ENCODE measurements at places on chromosomes 4 and X.

DNA sequence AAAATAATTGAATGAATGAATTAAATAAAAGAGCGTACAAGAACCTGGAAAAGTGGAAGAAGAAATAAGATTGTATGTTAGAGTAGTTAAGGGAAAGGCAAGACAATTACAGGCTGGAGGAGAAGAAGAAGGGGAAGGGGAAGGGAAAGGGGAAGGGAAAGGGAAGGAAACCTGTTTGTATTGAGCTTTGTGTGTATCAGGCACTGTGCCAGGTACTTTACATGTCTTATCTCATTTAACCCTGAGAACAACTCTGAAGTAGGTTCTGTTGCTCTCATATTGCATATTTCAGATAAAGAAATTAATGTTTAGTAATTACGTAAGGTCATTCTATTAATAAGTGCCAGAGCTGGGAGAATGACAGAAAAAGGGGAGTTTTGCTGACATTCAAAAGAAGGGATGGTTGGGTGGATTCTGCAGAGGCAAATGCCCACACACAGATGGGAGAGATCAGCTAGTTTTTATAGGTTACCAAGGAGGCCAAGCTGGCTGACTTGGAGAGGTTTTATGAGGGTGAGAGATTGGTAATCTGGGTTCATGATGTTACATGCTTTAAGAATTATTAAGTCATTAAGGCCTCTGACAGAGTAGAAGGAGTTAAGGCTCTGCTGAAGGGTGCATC lies 92.3 kb upstream of the LCORL start:
- no peaks in the 10 kb centered on the region for H3K4me1 ChIP-seq
- no peak for DNase-seq
- no peak overlapping the region for H3K4me3 ChIP-seq
- H3K36me3 ChIP-seq = no peaks in the 10 kb centered on the region
- no peaks in the 10 kb centered on the region for H3K27me3 ChIP-seq

DNA sequence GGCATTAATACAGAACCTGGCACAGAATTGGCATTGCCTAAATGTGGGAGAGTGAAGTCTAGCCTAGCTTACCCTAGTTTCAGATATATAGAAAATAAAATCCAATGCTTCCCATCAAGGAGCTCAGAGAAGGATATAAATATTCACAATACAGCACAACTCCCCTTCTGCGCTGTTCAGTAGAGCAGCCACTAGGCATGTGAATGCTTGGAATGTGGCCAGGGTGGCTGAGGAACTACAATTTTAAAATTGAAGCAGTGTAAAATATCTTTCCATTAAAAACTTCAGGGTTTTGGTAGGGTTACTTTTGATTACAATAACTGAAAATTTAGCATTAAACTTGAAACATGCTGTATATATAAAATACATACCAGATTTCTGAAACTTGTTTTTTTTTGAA lies 19.5 kb downstream of the ZNF518B start:
- no peaks in the 10 kb centered on the region for H3K36me3 ChIP-seq
- no peaks in the 10 kb centered on the region for H3K27me3 ChIP-seq
- no peak overlapping the region for H3K4me3 ChIP-seq
- no peak for DNase-seq
- no peaks in the 10 kb centered on the region for H3K4me1 ChIP-seq

- H3K36me3 ChIP-seq = no peaks in the 10 kb centered on the region
- peaks cover 16% of the 10 kb centered on the region for H3K4me1 ChIP-seq
- H3K27me3 ChIP-seq = no peaks in the 10 kb centered on the region
- H3K27ac ChIP-seq = no peak overlapping the region
- H3K4me3 ChIP-seq = no peak overlapping the region
Observed at GRCh38 chr4:56050625-56051024, 101.9 kb downstream of the CEP135 start.

- no peaks in the 10 kb centered on the region for H3K36me3 ChIP-seq
- H3K4me3 ChIP-seq = no peak overlapping the region
- H3K27ac ChIP-seq = no peak overlapping the region
- DNase-seq = no peak
- H3K27me3 ChIP-seq = no peaks in the 10 kb centered on the region
Observed at GRCh38 chr4:156291317-156291716, 337.7 kb upstream of the CTSO start.

DNA sequence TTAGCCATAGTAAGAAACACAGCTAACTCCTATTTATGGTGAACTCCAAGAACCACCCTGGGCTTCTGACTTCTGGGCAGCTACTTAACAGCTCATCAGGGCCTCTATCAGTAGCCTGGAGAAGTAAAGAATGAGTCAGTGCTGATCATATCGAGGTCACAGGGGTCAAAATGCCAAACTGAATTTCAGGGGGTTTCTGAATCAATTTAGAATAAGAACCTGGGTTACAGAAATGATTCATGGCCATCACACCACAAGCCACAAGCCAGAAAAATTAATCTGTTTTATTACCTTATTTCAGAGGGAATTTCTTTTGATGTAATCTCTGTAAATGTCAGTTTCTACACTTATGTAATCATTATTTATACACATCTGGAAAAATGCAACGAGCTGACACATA lies 64.4 kb downstream of the CHST7 start:
- no peaks in the 10 kb centered on the region for H3K27me3 ChIP-seq
- no peaks in the 10 kb centered on the region for H3K4me1 ChIP-seq
- H3K27ac ChIP-seq = no peak overlapping the region
- no peaks in the 10 kb centered on the region for H3K36me3 ChIP-seq
- DNase-seq = no peak

DNA sequence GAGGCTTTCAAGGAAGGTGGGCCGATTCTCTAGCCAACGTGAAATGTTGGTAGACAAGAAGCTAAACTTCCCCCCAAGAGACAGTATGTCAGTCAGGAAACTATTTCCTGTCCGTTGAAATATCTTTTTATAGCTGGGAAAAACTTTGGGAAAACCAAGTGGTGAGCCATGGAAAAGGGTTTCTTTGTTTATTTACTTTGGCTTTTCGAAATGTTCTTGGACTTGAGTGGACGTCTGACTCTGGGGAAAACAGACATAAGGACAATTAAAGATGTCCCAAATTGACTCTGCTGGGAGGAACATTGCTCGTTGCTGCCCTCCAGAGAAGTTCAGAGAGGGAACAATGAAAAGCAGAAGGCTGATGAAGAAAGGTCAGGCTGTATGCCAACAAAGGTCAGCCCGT lies 295.4 kb downstream of the RAPGEF2 start:
- H3K27ac ChIP-seq = peak overlapping the region; percentile 3
- DNase-seq = no peak
- H3K27me3 ChIP-seq = no peaks in the 10 kb centered on the region
- H3K36me3 ChIP-seq = no peaks in the 10 kb centered on the region

DNA sequence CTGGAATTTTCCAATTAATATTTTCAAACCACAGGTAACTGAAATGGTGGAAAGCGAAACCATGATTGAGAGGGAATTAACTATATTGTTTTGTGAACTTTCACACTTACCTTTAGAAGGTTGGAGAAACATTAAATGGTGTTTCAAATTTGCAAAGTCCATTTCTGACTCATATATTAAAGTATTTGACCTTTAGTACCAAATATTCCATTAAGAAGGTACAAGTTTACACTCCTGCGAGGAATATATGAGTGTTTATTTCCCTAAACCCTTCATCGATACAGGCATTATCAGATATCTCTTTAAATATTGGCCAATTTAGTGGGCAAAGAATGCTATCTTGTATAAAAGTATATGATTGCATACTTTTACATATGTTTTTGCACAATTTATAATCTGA lies 44.1 kb upstream of the NPNT start:
- DNase-seq = no peak
- no peaks in the 10 kb centered on the region for H3K36me3 ChIP-seq
- no peaks in the 10 kb centered on the region for H3K27me3 ChIP-seq
- H3K4me3 ChIP-seq = no peak overlapping the region

DNA sequence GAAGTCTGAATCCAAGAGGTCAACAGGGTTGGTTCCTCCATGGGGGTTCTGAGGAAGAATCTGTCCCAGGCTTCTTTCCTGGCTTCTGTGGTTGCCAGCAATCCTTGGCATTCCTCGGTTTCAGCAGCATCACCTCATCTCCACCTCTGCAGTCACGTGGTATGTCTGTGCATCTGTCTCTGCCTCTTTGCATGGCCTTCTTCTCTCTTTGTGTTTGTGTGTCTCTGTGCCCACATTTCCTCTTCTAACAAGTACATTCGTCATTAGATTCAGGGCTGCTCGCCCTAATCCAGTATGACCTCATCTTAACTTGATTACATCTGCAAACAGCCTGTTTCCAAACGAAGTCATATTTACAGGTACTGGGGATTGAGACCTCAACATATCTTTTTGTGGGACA lies 114.0 kb downstream of the BCOR start:
- H3K4me1 ChIP-seq = no peaks in the 10 kb centered on the region
- DNase-seq = no peak
- no peaks in the 10 kb centered on the region for H3K36me3 ChIP-seq

- H3K27ac ChIP-seq = peak overlapping the region; percentile 37
- peaks cover 42% of the 10 kb centered on the region for H3K4me1 ChIP-seq
- H3K4me3 ChIP-seq = no peak overlapping the region
- no peaks in the 10 kb centered on the region for H3K36me3 ChIP-seq
Observed at GRCh38 chr4:173517781-173518424, 12.1 kb downstream of the HAND2 start.

GRCh38 chr4:58541926-58542325 lies 1431.7 kb upstream of the IGFBP7 start:
- no peaks in the 10 kb centered on the region for H3K36me3 ChIP-seq
- H3K4me3 ChIP-seq = no peak overlapping the region
- no peak overlapping the region for H3K27ac ChIP-seq
- no peaks in the 10 kb centered on the region for H3K4me1 ChIP-seq
- DNase-seq = no peak

DNA sequence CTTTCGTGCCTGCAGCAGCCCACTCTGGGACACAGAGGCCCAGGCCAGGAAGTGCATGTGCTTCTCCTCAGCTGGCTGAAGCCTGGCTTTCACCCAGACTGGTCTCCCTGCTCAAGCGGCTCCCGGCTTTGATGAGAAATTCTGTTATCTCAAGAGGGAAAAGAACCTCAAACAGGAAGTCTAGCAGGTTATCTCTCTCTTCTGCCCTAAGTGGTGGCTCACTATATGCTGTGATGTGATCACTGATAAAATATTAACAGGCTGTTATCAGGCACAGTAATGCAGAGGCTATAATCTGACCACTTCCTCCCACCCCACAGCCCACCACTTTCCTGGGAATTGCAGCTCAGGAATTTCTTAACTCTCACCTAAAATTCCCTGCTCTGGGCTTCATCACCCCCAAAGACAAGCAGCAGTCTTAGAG lies 13.3 kb downstream of the CLDN2 start:
- H3K4me3 ChIP-seq = no peak overlapping the region
- H3K36me3 ChIP-seq = no peaks in the 10 kb centered on the region
- H3K27ac ChIP-seq = no peak overlapping the region
- H3K27me3 ChIP-seq = no peaks in the 10 kb centered on the region

DNA sequence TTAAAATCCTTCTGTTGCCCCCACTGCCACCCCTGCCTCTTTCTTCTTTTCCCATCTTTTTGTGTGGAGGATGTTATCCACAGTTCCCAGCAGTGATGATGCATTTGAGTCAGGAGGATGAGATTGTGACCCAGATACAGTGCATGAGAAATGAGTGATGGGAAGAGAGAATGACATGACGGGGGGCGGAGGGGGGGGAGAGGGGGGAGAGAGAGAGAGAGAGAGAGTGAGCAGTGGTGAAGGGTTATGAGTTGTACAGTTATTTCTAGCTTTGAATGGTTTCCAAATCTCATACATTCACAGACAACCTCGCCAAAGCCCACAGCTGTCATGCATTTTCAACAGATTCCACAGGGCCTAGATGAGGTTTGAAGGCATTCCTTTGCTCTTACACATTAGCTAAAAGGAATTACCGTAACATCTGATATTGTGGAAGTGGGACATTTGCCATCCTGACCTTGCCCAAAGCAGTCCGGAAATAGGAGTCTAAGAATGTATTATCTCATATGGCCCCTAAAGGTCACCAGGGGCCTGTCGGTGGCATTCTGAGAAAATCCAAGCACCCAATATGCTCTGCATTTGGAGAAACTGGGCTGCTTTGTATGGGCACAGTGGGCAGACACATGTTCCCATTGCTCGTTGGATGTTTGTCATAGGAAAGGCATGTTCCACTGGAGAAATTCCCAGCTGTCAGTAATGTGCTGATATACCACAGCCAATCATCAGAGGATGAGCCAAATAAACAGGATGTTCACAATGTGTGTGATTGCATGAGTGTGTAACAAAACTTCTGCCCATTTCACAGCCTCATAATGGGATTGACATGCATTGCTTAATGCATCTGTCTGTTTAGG lies 435.8 kb downstream of the SPRY1 start:
- no peaks in the 10 kb centered on the region for H3K27me3 ChIP-seq
- H3K4me1 ChIP-seq = peaks cover 14% of the 10 kb centered on the region

- no peak for DNase-seq
- H3K27me3 ChIP-seq = no peaks in the 10 kb centered on the region
- no peak overlapping the region for H3K4me3 ChIP-seq
- no peaks in the 10 kb centered on the region for H3K36me3 ChIP-seq
- no peaks in the 10 kb centered on the region for H3K4me1 ChIP-seq
Observed at GRCh38 chr4:118270492-118270891, 82.3 kb downstream of the PRSS12 start.

GRCh38 chr4:31193521-31193920 lies 473.4 kb downstream of the PCDH7 start:
- no peak overlapping the region for H3K27ac ChIP-seq
- no peak for DNase-seq
- no peaks in the 10 kb centered on the region for H3K4me1 ChIP-seq
- H3K36me3 ChIP-seq = no peaks in the 10 kb centered on the region

DNA sequence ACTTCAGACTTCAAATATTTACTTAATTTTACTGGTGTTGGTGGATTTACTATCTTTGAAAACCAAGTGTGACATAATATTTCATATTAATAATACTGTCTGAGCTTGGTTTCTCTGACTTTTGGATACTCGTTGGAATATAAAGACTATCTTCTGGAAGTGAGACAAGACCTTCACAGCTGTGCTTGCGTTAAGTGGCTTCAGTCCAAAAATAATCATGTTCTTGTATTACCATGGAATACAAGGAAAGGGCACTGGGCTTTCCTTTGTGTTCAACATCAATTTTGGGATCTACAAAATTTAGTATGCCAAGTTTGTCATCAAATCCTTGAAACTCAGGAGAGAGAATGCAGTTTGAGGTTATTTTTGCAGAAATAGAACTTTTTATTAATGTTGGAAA lies 712.4 kb upstream of the LCORL start:
- no peak overlapping the region for H3K4me3 ChIP-seq
- DNase-seq = no peak
- no peaks in the 10 kb centered on the region for H3K27me3 ChIP-seq
- H3K27ac ChIP-seq = no peak overlapping the region

- H3K27me3 ChIP-seq = no peaks in the 10 kb centered on the region
- H3K4me3 ChIP-seq = no peak overlapping the region
- no peak for DNase-seq
- no peaks in the 10 kb centered on the region for H3K4me1 ChIP-seq
Observed at GRCh38 chr4:47427935-47428334, 35.6 kb downstream of the COMMD8 start.

GRCh38 chr4:60384516-60384915 lies 815.6 kb upstream of the ADGRL3 start:
- no peak overlapping the region for H3K4me3 ChIP-seq
- no peaks in the 10 kb centered on the region for H3K36me3 ChIP-seq
- DNase-seq = no peak
- no peak overlapping the region for H3K27ac ChIP-seq

- H3K27me3 ChIP-seq = no peaks in the 10 kb centered on the region
- H3K4me3 ChIP-seq = no peak overlapping the region
- H3K4me1 ChIP-seq = no peaks in the 10 kb centered on the region
- no peak overlapping the region for H3K27ac ChIP-seq
- H3K36me3 ChIP-seq = no peaks in the 10 kb centered on the region
- DNase-seq = no peak
Observed at GRCh38 chr4:152166567-152166966, 369.3 kb downstream of the FBXW7 start.

- no peak overlapping the region for H3K27ac ChIP-seq
- H3K36me3 ChIP-seq = no peaks in the 10 kb centered on the region
- no peaks in the 10 kb centered on the region for H3K27me3 ChIP-seq
- H3K4me3 ChIP-seq = no peak overlapping the region
- peaks cover 23% of the 10 kb centered on the region for H3K4me1 ChIP-seq
- no peak for DNase-seq
Observed at GRCh38 chr4:163492951-163493504, 1.5 kb upstream of the TMA16 start.
